Heart left ventricle (tissue), 16 donors: ENCODE measurements at places on chromosomes 5 and 9. TPM values are rescaled to one million over a fixed set of nuclear protein-coding genes. Genes with fewer than 3 reads are reported as not detected.

GRCh38 chr9:87250205-87250604 is 247.5 kb upstream of the DAPK1 start:
- H3K36me3 ChIP-seq, result no peaks in the 10 kb centered on the region
- no peak overlapping the region for H3K4me3 ChIP-seq
- H3K27me3 ChIP-seq, result no peaks in the 10 kb centered on the region
- H3K27ac ChIP-seq, result no peak overlapping the region
- no peak for DNase-seq

DNA sequence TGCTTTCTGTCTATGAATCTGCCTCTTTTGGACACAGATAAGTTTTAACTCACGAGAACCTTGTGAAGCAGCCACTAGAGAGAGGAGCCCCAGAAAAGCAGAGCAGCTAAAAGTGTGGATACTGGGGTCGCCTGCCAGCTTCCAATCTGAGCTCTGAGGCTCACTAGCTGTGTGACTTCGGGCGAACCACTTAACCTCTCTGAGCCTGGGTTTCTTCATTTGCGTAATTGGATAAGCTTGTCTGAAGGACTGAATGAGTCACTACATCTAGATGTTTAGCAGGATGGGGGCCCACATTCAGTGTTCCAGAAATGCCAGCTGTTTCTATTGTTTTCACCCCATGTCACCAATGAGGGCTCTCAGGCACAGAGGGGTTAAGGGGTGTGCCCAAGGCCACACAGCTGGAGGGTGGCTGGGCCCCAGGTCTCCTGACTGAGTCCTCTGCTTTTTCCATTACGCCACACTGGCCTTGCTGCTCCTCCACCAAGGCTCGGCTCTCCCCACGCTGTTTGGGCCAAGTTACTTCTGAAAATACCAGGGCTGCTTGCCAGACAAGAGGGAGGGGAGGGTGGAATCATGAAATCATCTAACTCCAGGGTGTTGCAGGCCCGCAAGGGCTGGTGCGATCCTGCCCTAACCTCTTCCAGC is 36.2 kb downstream of the SH3PXD2B start:
- peak; percentile 94 for DNase-seq
- peaks cover 57% of the 10 kb centered on the region for H3K4me1 ChIP-seq
- H3K4me3 ChIP-seq, result no peak overlapping the region

- H3K36me3 ChIP-seq, result peaks cover 10% of the 10 kb centered on the region
- H3K27me3 ChIP-seq, result no peaks in the 10 kb centered on the region
- DNase-seq, result no peak
- H3K27ac ChIP-seq, result peak overlapping the region; percentile 75
These were observed 15.2 kb downstream of the CYSTM1 start for GRCh38 chr5:140189977-140190871.

DNA sequence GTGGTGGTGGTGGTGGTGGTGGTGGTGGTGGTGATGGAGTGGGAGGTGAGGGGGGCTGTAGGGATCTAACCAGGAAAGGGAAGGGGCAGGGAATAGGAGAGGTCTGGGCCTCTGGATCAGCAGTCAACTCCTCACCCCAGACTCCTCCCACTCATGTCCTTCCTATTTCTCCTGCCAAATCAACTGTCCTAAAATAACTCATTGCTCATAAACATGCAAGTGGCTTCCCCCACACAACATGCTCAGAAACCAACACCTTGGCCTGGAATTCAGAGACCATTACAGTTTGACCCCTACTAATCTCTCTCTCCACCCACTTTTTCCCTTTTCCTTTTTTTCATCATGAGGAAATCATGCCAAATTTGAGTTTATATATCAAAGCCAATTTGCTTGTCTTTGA is 8.4 kb upstream of the FSD1L start:
- no peaks in the 10 kb centered on the region for H3K27me3 ChIP-seq
- peak overlapping the region; percentile 55 for H3K27ac ChIP-seq
- no peaks in the 10 kb centered on the region for H3K36me3 ChIP-seq
- no peaks in the 10 kb centered on the region for H3K4me1 ChIP-seq
- H3K4me3 ChIP-seq, result no peak overlapping the region

DNA sequence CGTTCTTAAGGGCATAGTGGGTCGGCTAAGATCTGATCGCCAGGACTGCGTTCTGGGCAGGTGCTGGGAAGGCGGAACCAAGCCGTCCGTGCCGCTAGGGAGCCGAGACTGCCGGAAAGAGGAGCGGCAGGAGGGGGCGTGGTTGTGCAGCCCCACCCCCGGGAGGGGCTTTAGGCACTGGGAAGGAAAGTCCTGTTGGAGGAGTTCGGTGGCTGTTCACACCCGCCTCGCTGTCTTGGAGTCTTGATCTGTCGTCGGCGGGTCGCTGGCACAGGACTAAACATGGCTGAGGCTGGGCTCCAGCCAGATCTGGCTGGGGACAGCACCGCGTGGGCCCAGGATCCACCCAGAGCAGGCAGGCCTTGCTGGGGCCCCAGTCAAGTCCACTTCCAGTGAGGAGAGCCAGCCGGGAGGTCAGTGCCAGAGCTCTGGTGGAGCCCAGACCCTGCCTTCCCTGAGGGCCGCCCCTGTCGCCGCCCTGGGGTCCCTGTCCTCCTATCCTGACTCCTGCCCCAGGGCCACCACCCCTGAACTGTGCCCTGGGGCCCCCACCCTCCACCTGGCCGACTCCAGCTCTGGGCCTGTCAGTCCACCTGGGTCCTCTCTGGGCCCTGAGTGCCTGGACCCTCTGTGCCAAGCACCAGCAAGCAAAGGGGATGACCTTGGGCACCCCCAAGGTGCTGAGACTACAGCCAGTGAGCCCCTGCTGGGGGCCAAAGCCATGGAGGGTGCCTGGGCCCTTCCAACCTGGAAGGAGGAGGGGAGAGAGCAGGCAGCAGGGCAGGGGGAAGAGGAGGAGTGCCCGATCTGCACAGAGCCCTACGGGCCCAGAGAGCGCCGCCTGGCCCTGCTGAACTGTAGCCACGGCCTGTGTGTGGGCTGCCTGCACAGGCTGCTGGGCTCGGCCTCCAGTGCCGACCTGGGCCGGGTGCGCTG is 4.5 kb downstream of the RNF208 start:
- DNase-seq, result peak; percentile 72
- peak overlapping the region; percentile 34 for H3K4me3 ChIP-seq
- H3K4me1 ChIP-seq, result peaks cover 28% of the 10 kb centered on the region

DNA sequence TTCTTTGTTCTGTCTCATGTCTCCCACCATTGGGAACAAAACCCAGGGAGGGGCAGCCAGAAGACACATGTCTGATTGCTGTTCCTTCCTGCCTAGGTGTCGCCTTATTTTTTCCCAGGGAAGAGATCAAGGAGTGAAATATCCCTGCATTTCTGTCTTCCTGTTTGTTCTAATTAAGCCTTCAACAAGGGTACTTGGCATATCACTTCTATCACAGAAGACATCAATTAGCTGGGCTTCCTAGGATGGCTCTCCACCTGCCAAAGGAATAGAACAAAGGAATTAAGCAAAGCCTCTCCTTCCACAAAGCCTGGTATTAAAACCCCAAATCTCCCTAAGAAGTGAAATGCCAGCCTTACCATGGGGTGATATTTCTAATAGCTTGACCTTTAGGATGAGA is 299.5 kb upstream of the CD180 start:
- no peak for DNase-seq
- no peaks in the 10 kb centered on the region for H3K27me3 ChIP-seq
- no peaks in the 10 kb centered on the region for H3K36me3 ChIP-seq

DNA sequence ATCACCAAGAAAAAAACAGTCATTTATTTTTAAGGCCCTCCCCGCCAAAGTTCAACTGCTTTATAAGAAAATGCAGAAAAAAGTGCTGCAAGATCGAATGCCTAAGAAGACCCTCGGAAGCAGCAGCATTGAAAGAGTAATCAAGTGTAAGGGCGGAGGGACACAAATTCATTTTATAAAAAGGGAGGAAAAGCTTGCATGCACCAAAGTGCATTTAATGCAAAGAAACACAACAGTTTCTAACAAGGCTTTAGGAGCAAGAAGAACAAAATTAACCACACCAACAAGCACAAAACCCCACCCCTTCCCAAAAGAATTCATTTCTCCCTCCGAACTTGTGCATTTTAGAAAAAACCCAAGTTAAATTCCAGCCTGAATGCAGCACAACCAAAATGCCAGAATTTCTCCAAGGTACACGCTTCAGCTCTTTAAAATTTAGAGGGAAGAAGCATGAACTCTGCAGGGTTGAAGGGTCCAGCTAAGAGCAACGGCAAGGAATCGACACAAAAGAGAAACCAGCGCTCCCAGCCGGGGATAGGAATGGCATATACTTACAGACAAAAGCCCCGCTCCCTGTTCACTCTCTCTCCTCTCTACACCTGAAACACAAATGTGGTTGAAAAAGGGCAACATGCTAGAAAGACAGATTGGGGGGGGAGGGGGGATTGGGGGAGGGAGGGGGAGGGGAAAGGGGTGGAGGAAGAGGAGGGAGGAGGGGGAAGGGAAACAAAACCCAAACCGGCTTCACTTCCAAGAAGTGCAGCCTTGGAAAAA is at the start of gene NREP:
Gene NREP (minus strand): TSS at position 614 of the 774 bp plus-strand sequence. CDS start 1,422 bp downstream, outside the sequence.
- peak within 1 kb of the TSS; percentile 87 for H3K27ac ChIP-seq
- peak within 1 kb of the TSS; percentile 70 for H3K4me3 ChIP-seq
- H3K4me1 ChIP-seq, result peaks cover 6% of the 10 kb centered on the region

GRCh38 chr9:89753472-89754055 is 148.8 kb downstream of the GADD45G start:
- H3K4me1 ChIP-seq, result peaks cover 32% of the 10 kb centered on the region
- no peaks in the 10 kb centered on the region for H3K27me3 ChIP-seq
- H3K36me3 ChIP-seq, result no peaks in the 10 kb centered on the region
- no peak for DNase-seq
- H3K4me3 ChIP-seq, result no peak overlapping the region
- no peak overlapping the region for H3K27ac ChIP-seq

DNA sequence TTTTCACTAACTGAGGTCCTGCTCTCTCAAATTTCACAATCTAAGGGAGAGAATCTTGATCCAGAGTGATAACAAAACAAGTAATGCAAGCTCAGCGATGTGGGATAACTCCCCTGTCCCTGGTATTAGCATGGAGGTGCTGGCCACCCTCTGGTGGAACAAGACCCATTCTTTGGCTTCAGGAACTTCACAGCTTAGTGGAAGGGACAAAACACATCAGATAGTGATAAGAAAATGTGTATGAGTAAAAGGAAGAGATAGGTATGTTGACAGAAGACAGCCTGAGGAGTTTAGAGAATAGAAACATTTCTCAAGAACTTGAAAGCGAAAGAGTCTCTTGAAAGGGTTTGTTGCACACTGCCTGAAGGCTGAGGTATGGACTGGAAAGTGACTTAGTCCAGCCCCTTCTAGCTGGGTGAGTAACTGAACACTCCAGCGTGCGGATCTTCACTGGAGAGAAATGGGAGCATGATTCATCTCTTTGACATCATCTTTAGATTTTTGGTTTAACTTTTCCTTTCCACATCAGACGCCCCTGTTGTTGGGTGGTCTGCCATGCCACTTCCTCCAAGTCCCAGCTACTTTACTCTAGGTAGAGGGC is 25.4 kb upstream of the ZSWIM6 start:
- no peaks in the 10 kb centered on the region for H3K36me3 ChIP-seq
- H3K27me3 ChIP-seq, result no peaks in the 10 kb centered on the region
- H3K4me1 ChIP-seq, result peaks cover 8% of the 10 kb centered on the region

GRCh38 chr9:134585021-134585561 is 56.5 kb upstream of the COL5A1 start:
- H3K4me3 ChIP-seq, result no peak overlapping the region
- H3K4me1 ChIP-seq, result no peaks in the 10 kb centered on the region
- DNase-seq, result no peak
- H3K27me3 ChIP-seq, result peaks cover 10% of the 10 kb centered on the region
- H3K36me3 ChIP-seq, result no peaks in the 10 kb centered on the region

DNA sequence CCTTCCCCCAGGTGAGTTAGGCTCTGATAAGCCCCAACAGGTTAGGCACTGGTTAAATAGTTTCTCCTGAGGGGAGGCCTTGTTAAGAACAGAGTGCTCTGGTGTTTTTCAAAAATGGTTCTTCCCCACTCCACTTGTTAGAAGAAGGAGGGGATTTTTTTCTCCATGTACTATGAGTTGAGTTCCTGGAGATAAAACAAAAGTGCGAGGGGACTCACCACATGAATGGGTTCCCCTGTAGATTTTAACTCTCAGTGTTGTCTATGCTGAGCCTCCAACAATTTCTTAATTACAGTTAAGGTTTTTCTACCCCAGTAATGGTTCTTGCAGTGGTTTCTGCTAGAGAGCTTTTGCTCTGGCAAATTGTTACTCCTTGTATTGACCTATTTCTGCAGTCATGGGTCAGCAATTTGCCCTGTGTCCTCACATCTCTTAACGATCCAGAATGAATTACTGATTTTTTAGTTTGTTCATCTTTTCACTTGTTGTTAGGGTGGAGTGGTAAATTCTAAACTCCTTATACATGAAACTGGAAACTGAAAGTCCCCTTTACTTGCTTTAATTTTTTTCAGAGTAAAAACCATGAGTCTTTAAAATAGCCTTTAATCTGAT is 44.4 kb downstream of the SCAMP1 start:
- H3K4me3 ChIP-seq, result no peak overlapping the region
- no peak overlapping the region for H3K27ac ChIP-seq
- no peaks in the 10 kb centered on the region for H3K4me1 ChIP-seq
- DNase-seq, result no peak
- H3K36me3 ChIP-seq, result no peaks in the 10 kb centered on the region
- no peaks in the 10 kb centered on the region for H3K27me3 ChIP-seq

- peaks cover 35% of the 10 kb centered on the region for H3K4me1 ChIP-seq
- no peaks in the 10 kb centered on the region for H3K36me3 ChIP-seq
- H3K27me3 ChIP-seq, result no peaks in the 10 kb centered on the region
- no peak for DNase-seq
These were observed 75.1 kb upstream of the STXBP1 start for GRCh38 chr9:127537014-127537413.

DNA sequence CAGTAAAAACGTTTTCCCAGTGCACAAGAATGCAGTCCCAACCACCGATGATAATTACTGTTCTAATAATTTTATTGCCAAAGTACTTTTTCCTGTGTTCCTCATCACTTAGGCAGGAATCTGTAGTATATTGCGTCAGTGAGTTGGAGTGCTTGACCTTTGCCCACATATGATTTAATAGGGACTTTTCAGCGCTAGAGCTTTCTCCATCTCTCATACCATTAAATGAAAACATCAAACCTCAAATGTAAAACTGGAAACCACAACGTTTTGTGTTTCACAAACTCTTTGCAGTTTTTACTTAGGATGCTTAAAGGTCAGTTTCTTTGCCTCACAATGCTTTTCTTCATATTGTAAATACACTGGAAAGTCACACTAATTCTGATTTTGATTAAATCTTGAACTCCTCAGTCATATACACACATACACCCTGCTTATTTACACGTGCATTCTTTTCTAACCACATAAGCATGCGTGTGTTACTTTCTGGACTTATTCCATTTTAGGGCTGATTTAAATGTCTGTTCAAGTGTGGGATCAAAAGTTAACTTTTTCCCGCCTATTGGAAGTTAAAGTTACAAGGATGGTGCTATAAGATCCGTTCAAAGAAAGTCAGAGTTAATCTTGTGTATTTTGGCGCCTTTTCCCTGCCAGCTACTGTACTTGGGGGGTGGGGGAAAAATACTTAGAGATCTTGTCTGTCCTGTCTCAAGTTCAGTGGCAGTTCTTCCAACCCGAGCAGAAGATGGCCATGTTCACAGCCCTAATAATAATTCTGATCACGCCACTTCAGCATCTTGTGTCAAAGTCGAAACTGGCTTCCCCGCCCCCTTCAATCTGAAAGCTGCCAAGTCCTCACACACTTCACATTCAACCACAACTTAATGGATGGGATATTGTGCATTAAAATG is 6.6 kb upstream of the NFIB start:
- H3K36me3 ChIP-seq, result no peaks in the 10 kb centered on the region
- peak overlapping the region; percentile 99 for H3K27ac ChIP-seq
- DNase-seq, result no peak
- H3K4me3 ChIP-seq, result peak overlapping the region; percentile 77
- peaks cover 62% of the 10 kb centered on the region for H3K4me1 ChIP-seq

The PCDHGB5 gene
- total RNA-seq, result 15.5 TPM

The JAKMIP2 gene
- not detected for total RNA-seq

The F2RL1 gene
- total RNA-seq, result 1.8 TPM

The NAIP gene
- 5.5 TPM for total RNA-seq

The ANKRD20A1 gene
- total RNA-seq, result 1.6 TPM

The DBH gene
- total RNA-seq, result not detected

The IL33 gene
- 8.0 TPM for total RNA-seq
